EH (cell line): ENCODE measurements at places on chromosomes 2 and 18.

- DNase-seq: no peak
These were observed 74.1 kb downstream of the CTAGE1 start for GRCh38 chr18:22343613-22344012.

- DNase-seq: no peak
These were observed 315.4 kb downstream of the NCKAP5 start for GRCh38 chr2:133252780-133253355.

DNA sequence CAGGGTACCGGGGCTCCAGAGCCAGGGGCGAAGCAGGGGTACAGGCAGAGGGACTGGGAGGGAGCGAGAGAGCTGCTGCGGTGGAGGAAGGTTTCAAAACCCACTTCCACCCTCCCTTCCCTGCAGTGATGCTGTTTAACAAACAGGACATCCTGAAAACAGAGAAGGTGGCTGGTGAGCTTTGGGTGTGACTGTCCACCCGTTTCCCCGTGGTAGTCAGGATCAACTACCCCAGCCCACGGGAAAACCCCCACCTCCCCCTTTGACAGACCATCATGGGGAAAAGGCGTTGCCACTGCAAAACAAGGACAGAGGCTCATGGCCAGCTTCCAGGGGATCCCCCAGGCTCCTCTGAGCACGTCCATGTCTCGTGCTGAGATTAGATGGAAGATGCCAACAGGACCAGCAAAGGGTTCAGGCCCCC lies 12.9 kb downstream of the TMEM185B start:
- no peak for DNase-seq

DNA sequence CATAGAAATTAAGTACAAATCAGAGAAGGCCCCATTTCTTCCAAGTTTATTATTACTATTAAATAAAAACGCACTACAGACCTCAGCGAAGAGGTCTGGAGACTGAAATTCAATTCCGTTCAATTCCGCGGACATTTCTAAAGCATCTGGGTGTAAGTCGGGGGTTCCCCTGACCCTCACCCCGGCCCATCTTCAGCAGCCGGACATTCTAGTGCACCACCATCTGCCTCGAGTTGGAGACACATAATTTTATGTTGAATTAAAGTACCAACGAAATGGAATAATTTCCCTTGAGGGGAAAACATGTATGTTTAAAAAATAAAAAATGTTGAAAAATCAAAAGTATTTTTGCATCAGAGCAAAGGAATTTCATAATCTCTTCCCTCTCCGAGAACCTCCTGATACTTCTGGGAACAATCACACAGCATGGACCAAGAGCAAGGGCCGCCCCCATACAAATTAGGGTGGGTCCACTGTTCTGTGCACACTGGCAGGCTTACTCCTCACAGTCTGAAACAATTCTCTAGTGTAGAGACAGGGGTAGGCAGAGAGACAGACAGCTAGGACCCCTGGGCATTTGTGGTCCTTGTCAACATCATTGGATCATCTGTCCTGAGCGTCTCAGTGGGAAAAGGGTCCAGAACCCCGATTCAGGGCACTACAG lies 29.3 kb downstream of the MBP start:
- peak; percentile 67 for DNase-seq

DNA sequence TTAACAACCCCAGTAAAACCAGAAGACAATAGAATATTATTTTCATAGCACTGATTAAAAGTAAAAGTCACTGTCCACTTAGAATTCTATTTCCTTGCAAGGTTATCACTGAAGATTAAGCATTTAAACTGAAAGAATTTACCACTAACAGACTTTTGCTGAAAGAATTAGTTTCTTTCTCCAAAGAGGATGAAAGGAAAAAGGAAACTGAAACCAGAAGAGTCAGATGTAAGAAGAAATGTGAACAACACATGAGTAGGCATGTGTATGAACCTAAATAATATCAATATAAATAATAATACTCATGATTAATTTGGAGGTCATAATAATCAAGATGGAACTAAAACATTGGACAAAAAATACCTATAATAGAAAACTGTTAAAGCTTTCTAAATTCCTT lies 82.4 kb upstream of the KLHL29 start:
- no peak for DNase-seq

DNA sequence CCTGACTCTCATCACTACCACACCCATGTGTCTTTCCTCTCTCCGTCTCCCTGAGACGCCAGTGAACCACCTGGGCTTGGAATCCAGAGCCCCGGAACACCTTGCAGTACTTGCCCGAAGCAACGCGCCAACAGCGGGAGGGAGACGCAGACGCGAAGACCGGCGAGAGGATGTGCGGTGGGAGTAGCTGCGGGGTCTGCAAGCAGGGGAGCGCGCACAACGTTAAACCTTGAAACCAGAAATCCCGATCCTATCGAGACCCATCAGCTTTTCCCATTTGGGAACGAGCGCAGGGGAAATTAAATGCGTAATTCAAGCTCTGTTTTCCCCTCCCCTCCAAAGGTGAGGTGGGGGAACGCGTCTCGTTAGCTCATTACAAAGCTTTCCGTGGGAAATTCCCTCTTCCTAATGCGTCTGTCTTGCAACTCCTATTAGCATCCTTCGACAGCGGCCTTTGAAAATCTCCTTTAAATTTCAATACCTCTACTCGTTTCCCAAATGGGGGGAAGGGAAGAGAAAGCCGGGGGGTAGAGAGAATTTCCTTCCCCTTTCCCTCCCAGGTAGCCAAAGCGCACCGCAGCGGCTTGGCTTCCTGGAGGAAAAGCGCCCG lies 421 bp upstream of the CNTNAP5 start:
- no peak for DNase-seq

DNA sequence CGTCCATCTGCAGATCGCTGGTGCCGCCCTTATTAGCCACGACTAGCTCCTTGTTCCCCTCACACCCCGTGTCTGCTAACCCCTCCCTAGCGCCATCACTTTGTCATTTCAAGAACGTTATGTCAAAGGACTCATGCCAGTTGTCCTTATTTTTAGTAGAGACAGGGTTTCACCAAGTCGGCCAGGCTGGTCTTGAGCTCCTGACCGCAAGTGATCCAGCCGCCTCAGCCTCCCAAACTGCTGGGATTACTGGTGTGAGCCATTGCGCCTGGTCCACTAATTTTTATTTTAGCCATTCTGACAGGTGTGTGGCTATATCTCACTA lies 138.9 kb upstream of the HDAC4 start:
- DNase-seq: no peak

GRCh38 chr2:169329688-169330554 lies 32.4 kb downstream of the LRP2 start:
- no peak for DNase-seq

DNA sequence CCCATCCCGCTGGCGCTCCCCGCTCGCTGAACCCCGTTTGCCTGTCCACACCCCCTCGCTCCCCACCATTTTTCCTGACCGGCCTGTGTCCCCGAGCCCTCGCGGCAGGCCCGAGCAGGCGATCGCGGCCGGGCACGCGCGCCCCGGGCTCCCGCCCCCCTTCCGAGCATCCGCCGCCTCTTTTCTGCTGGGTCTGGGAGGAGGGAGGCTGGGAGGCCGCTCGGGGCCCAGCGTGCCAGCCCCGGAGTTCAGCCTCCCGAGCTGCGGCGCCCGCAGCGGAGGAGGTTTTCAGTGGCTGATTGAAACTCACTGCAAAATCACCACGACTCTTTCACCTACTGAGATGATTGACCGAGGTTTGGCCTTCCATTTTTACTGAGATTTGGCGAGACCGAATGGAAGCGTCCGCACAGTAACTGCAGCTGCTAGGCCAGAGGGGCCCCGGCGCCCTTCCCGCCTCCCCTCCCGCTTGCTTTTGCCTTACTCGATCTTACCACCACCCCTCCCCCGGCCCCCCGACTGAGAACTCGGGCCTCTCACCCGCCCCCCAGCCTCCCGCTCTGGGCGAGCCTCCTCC lies 4.8 kb downstream of the SOX11 start:
- peak; percentile 70 for DNase-seq

- peak; percentile 23 for DNase-seq
These were observed 199.1 kb downstream of the ZFP36L2 start for GRCh38 chr2:43027097-43027873.

DNA sequence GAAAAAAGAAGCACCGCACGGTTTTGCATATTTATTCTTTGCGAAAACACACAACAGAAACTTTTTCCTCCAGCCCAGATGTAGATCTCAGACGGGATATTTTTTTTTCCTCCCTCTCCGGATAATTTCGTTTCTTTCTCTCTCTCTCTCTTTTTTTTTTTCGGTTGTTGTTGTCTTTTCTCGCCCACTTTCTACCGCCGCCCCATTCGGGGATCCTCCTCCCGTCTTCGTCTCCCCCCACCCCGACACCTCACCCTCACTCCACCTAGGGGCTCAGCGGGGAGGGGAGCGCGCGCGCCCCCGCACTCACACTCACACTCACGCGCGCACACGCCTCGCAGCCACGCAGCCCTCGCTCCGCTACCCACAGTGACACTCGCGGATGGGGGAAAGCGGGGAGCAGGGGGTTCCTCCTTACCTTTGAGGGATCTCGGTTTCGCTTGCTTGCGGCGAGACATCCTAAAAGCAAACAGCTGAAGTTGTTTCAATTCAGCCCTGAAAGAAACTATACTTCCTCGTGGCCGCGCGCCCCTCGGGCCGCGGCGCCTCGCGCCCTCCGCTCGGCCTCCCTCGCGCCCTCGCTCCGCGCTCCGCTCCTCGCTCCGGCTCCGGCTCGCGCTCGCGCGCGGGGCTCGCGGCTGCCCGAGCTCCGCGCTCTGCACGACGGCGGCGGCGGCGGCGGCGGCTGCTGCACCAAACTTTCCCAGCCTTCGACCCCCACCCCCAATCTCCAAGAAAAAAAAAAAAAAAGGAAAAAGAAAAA lies 1.3 kb downstream of the ZNF521 start:
- peak; percentile 43 for DNase-seq

GRCh38 chr18:8332286-8332685 lies 277.0 kb upstream of the RAB12 start:
- DNase-seq: peak; percentile 34

GRCh38 chr2:201904538-201905420 lies 98.4 kb downstream of the CDK15 start:
- peak; percentile 80 for DNase-seq

GRCh38 chr18:79782566-79783308 lies 15.0 kb upstream of the KCNG2 start:
- DNase-seq: no peak
